ENCODE measurements at places on chromosomes 1 and 21.

DNA sequence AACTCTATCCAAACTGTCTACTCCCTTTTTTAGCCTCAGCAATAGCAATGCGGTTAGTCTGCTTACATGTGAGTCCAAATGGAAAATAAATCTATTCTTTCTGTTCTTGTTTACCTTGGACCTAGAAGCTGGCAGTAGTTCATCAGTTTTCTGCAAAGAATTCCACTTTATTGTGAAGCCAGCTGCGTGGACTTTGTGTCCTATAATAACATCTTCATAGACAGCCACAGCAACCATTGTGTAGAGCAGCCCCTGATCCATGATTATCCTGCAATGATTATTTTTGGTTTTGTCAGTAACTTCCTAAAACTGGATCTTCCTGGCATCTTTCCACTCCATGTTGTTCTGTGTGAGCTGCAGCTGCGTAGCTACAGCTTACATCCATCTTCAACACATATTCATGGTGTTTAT, 408.7 kb downstream of the NUF2 start:
- DNase-seq = no peak

- DNase-seq = no peak
Measured at GRCh38 chr1:25090707-25091422, 141.4 kb downstream of the SYF2 start.

DNA sequence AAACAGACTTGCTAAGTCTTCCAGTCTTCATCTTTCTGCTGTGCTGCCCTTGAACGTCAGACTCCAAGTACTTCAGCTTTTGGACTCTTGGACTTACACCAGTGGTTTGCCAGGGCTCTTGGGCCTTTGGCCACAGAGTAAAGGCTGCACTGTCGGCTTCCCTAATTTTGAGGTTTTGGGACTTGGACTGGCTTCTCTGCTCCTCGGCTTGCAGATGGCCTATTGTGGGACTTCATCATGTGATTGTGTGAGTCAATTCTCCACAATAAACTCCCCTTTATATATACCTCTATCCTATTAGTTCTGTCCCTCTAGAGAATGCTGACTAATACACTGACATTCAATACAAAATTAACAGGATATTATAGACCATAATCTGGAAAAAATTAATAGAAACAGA, 628.1 kb downstream of the PLPP3 start:
- DNase-seq = no peak

GRCh38 chr1:82226186-82226505, 425.4 kb downstream of the ADGRL2 start:
- peak; percentile 10 for DNase-seq

DNA sequence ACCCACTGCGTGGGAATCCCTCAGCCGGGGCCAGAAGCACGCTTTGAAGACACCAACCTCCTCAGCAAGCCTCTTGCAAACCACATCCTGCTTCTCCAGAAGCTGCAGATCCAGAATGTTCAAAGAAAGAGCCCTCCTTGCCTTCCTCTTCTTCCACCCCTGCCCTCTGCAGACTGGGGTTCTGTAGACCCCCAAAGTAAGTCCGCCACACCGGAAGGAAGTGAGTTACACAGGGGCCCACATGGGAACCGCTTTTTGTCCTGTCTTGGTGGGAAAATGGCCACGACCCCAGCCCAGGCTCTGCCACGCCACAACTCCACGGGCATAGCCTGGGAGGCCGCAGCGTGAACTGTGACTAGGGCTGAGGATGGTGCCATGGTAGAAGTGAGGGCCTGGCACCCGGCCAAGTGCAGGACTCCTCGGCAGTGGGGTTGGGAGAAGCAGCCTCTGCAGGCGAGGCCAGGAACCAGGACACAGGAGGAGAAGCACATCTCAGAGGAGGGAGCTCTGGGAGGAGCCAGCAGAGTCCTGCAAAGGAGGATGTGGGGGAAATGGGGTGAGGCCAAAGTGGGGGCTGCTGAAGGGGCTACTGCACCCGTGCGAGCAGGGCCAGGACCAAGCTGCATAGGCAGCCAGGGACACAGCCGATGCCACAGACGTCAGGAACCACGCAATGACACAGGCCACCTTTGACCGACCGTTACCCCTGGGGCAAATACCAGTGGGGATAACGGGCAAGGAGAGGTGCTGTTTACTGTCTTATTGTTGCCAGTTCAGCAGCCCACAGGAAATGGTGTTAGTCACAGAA, 30.9 kb downstream of the PDE9A start:
- no peak for DNase-seq

- no peak for DNase-seq
Measured at GRCh38 chr21:44999972-45000636, 60.3 kb downstream of the SLX9 start.

- peak; percentile 4 for DNase-seq
Measured at GRCh38 chr1:85940656-85941306, 215.8 kb downstream of the COL24A1 start.

- DNase-seq = peak; percentile 37
Measured at GRCh38 chr1:41341772-41342562, 19.3 kb upstream of the FOXO6 start.

DNA sequence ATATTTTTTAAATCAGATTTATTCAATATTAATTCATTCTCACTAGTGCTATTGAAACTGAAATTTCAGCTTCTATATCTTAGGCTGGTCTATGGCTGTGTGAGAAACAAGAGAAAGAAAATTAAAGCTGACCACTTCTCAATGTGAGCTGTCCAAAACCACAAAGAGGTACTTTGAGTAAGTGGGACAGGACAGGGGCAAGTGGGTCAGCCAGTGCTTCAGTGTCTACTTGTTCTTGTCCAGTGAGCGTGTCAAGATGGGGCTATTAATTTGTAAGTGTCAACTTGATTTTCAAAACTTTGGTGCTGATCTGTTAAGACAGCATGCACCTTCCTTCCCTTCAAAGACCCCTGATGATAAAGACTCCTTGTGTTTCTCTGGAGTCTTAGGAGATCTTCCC, 533.9 kb downstream of the PLPP3 start:
- no peak for DNase-seq

- DNase-seq = no peak
Measured at GRCh38 chr1:118021668-118022067, 92.1 kb downstream of the WDR3 start.

GRCh38 chr1:187853505-187853904, 1024.8 kb downstream of the PLA2G4A start:
- DNase-seq = no peak

DNA sequence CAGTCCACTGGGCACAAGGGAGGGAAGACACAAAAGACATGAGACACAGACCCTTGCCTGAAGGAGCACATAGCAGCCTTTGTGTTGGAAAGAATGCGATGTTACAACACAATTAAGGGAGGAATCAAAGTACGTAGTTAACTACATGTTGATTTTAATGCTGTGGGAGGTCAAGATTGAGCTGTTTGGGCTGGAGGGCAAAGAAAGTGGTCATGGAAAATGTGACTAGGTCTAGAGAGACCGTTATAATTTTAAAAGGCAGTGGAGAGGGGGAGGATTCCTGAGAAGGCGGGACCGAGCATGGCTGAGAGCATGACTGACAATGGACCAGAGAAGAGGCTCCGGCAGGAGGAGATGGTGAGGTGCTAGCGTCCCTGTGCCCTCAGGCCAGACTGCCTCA, 111.8 kb upstream of the ATP1A1 start:
- DNase-seq = no peak

DNA sequence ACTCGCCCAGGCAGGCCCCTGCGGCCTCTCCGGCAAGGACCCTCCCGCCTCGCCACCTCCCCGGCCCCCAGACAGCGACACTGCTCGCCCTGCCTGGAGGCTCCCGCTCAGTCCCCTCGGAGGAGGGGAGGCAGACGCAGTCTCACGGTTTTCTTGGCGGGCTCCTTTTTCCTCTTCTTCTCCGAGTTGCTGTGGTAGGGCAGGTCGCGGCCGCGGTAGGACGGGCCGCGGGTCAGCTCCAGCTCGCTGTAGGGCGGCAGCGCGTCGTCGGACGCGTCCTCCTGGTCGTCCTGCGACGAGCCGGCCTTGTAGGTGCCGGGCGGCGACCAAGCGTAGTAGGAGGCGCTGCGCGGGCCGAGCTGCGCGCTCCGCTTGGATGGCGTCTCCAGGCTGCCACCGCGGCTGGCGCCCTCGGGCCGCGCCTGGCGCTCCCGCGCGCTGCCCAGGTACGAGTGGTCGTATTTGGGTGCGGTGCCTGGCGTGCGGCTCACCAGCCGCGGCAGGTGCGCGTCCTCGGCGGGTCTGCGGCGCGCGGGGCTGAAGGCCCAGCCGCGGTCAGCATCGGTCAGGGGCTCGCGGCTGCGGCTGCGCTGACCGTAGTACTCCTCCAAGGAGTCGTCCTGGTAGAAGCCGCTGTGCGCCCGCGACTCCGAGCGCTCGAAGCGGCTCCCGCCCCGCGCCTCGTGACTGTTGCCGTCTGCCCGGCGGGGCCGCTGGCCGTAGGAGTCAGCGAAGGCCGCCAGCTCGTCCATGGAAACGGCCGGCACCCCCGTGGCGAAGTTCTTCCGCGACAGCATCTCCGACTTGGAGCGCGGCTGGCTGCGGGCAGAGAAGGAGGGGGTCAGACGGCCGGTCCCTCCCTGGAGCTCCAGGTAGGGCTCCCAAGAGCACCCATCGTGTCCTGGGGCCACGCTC, 44.8 kb upstream of the TADA1 start:
- DNase-seq = no peak

- DNase-seq = peak; percentile 33
Measured at GRCh38 chr1:207815913-207816291, 64.0 kb downstream of the CD46 start.

- DNase-seq = peak; percentile 11
Measured at GRCh38 chr1:46806196-46807020, 7.6 kb downstream of the CYP4B1 start.

GRCh38 chr1:160197231-160197630, 6.9 kb downstream of the CASQ1 start:
- DNase-seq = no peak

DNA sequence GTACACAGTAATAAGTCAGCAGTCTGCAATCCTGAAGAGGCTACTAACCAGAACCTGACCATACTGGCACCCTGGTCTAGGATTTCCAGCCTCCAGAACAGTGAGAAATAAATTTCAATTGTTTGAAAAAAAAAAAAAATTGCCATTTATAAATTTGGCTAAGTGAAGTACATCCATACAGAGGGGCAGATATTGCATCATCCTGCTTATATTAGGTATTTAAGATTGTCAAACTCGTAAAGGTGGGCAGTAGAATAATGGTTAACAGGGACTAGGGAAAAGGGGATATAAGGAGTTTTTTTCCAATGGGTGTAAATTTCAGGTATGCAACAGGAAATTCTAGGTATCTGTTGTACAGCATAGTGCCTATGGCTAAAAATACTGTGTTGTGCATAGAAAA, 1250.9 kb downstream of the BRINP3 start:
- no peak for DNase-seq

DNA sequence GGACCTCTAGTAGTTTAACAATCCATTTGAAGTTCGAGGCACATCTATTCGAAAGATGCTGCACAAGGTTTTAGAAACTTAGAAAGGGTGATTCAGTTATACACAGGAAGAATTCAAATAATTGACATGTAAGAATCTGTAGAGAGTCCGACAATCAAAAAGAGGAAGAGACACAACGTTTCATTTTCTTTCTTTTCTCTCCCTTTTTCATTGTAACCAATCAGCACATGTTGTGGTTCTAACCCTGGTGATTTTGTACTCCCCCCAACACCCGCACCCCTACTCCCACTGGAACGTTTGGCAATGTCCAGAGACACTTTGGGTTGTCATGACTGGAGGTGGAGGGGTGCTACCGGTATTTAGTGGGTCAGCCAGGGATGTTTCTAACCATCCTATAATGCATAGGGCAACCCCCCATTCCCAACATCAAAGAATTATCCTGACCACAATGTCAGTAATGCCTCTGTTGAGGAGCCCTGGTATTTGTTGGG, 4.9 kb downstream of the TGFB2 start:
- no peak for DNase-seq

DNA sequence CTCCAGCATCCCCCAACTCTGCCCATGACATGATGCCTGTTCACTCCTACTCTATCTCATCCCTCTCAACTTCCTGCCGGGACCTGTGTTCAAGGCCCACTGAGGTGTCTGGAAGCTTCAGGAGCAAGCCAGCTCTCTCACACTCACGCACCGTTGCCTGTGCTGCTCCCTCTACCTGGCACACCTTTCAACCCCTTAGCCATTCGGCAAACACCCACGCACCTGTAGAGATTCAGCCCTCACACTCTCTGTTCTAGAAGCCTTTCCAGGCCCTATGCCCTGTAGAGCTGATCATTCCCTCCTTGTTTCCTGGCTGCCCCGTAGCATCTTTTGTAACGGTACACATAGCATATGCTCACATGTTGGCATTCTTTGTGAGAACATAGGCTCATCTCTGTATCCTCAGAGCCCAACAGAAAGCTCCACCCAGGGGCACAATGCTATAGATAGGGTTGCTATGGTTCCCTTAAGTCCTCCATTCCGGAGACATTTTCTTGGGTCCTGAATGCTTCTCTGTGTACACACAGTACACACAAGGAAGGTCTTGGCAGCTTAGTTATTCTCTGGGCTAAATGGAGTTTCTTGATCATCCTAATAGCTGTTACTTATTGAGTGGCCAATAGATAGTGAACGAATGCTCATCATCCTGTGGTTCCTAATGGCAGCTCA, 1.3 kb downstream of the C8B start:
- DNase-seq = no peak

DNA sequence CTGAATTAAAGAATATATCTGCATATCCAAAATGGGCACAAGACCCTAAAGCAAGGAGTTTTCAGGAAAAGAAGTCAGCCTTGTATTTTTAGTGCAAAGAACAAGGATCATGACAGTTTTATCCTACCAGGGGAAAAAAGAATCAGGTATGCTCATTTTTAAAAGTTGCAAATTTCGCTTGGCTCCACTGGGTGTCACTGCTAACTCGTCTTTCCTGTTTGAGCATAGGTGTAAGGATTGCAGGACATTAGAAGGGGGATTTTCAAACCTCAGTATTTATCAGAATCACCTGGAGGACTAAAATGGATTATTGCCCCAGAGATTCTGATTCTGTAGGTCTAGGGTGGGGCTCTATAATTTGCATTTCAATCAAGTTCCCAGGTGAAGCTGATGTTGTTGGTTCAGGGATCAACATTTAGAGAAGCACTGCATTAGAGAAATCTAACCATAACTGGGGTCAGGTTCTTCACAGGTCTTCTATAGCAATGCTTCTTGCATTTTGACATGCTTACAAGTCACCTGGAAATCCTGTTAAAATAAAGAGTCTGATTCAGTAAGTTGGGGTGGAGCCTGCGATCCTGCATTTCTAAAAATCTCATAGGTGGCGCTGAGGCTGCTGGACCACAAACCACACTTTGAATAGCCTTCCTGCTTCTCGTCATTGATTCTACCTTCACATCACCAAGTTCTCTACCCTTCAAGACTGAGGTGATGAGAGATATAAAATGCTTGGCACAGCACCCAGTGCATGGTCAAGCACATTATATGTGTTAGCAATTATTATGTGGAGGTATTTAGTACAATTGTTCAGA, 39.6 kb downstream of the NUF2 start:
- peak; percentile 51 for DNase-seq
